GM12892 (cell line): ENCODE measurements at places on chromosomes 1 and 21.

DNA sequence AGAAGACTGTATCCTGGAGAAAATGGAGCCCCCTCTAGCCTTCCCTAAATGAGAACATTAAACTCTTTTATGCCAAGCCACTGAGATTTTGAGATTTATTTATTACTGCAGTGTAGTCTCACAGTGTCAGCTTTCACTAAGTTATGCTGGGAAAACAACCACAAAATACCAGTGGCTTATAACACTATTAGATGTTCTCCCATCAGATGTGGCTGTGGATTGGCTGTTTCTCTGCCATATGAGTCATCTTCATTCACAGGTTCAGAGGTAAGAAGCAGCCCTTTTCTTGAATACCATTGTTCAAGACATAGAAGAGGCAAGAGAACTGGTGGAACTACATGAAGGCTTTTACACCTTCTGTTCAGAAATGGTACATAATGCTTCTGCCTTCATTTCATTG lies 32.1 kb upstream of the ST6GALNAC5 start:
- DNase-seq: no peak

DNA sequence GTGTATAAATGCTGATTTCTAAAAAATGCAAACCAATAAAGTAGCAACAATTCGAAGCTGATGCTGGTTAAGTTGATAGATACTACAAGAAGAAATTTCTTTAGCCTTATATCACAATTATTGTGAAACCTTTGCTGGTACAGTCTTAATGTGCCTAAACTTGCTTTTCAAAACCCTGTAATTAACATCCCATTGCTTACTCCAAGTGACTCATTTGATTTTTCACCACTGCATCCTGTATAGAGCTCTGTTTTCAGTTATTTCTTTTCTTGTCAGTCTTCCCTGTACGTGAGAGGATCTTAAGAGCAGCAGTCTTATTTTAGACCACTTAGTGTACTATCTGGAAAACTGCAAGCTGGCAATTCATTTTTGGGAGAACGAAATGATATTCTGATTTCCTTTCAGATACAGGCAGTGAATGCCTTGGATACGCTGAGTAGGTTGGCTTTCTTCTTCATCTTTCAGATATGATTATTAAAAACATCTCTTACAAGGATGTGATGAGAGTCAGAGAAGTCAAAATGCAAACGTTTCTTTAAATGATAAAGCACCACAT lies 210.3 kb downstream of the KCTD3 start:
- no peak for DNase-seq

DNA sequence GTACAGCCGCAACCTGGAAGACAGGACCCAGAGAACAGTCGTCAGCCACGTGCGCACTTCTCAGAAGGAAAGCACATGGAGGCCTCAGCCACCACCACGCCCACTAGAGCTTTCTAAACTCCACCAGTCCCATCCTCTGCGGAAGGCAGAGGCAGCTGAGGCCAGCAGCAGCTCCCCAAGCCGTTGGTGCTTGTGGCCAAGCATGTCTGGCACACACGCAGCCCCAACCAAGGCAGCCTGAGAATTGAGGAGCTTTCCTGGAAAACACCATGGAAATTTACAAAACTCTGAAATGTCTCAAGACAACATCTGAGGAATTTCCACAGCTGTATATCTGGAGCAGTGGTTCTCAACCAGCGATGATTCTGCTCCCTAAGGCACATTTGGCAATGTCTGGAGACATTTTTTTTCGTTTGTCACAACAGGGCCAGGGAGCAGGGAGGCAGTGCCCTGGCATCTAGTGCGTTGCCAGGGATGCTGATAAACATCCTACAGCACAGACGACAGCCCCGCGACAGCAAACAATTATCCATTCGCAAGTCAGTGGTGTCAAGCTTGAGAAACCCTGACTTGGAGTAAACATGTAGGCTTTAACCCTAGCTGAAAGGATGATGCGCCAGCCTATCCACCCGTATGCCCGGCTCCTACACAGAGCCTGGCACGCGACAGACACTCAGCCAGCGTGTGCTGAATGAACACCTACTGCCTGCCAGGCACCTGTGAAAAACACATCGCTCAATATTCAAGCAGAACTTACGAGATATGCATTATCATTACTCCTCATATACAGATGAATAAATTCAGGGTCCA lies 24.7 kb downstream of the NPHP4 start:
- no peak for DNase-seq

DNA sequence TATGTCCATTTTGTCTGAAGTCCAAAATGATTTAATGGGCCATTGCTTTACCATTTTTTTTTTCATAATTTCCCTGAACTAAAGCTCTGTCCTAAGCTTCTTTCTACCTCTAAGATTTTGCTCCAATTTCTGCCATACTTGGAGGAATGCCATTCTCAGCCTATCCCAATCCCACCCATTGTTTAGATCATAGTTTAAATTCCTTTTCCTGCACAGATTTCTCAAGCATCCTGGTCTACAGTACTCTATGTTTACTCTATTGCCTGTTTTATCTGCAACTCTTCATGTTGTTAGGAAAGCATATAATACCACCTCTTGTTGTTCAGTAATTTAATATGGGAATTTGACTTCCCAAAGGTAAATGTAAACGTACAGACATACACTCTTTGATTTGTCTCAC lies 30.8 kb downstream of the ADAMTS1 start:
- no peak for DNase-seq

DNA sequence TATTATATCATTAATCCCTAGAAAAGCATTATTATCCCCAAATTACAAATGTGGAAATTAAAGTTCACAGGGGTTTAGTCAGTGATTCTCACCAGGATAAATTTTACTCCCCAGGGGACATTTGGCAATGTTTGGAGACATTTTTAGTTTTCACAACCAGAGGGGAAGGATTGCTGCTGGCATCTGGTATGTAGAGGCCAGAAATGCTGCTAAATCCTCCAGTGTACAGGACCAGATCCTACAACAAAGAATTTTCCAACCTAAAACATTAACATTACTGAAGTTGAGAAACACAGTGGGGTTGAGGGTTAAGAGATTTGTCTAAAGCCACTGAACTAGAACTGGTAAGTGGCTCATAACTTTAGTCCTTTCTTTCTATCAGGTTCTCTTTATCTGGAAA lies 162.0 kb upstream of the SYT6 start:
- no peak for DNase-seq
